Kidney epithelial cell (primary cell): ENCODE measurements at places on chromosomes 7 and 10.

GRCh38 chr7:152435384-152436110 is at the start of gene KMT2C:
TSS of gene KMT2C (minus strand) at chr7:152436003. CDS start at chr7:152435786, 217 bp downstream.
- no peak for DNase-seq

DNA sequence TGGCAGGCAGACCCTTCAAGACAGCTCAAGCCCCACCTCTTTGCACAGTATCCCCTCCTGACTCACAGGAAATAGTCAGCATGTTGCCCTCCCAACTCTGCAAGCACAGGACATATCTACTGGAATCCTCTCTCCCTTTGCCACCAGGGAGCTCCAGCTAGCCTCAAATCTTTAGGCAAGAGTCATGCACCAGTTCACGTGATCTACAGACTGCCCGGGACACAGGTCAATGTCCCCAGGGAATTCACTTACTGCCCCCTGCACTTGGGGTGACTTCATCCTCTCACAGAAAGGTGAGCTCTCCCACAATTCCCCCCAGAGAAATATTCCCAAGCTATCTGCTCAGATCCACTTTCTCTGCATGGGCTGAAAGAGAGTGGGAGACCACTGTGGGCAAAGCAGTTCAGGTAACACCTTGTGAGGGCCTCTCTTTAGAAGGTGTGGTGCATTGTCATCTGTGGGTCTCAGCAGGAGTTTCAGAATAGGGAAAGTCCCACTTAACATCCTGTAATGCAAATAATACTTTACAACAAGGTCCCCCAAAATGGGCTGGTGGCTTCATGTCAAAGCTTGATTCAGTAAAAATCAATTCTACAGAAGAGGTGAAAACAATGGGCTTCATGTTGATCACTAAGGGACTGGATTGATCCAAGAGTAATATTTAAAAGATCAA is 129.9 kb downstream of the NOC3L start:
- no peak for DNase-seq

DNA sequence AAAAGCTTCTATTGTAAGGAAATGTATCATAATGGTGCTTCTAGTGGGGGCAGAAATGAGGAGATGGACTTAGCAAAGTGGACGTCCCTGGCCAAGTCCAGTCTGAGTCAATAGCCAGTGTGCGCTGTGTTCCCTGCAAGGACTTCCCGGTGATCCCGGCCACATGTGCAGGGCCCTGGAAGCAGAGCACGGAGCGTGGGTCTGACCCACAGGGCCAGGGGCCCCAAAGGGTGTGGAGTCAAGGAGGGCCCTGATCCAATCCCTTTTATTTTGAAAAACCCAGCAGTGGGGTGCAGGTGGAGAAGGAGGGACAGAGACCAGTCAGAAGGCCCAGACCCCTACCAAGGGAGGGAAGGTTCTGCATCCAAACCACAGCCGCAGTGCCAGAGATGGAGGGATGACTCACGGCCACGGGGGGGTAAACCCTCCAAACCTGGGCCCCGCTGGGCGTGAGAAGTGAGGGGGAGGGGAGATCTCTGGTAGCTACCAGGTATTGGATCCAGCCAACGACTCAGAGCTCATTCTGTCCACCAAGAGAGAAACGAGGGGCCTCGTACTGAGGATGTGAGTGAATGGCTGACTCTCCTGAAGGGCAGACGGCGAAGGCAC is 57.2 kb upstream of the VIPR2 start:
- DNase-seq, result no peak

- DNase-seq, result no peak
Observed at GRCh38 chr7:47763063-47763974, 181.4 kb upstream of the TNS3 start.

- DNase-seq, result no peak
Observed at GRCh38 chr7:155874010-155874409, 61.7 kb upstream of the SHH start.

DNA sequence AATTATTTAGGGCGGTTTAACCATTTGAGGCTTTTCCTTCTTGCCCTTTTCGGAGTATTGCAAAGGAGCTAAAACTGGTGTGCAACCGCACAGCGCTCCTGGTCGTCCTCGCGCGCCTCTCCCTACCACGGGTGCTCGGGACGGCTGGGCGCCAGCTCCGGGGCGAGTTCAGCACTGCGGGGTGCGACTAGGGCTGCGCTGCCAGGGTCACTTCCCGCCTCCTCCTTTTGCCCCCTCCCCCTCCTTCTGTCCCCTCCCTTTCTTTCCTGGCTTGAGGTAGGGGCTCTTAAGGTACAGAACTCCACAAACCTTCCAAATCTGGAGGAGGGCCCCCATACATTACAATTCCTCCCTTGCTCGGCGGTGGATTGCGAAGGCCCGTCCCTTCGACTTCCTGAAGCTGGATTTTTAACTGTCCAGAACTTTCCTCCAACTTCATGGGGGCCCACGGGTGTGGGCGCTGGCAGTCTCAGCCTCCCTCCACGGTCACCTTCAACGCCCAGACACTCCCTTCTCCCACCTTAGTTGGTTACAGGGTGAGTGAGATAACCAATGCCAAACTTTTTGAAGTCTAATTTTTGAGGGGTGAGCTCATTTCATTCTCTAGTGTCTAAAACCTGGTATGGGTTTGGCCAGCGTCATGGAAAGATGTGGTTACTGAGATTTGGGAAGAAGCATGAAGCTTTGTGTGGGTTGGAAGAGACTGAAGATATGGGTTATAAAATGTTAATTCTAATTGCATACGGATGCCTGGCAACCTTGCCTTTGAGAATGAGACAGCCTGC is 3.1 kb downstream of the FZD1 start:
- DNase-seq, result no peak

DNA sequence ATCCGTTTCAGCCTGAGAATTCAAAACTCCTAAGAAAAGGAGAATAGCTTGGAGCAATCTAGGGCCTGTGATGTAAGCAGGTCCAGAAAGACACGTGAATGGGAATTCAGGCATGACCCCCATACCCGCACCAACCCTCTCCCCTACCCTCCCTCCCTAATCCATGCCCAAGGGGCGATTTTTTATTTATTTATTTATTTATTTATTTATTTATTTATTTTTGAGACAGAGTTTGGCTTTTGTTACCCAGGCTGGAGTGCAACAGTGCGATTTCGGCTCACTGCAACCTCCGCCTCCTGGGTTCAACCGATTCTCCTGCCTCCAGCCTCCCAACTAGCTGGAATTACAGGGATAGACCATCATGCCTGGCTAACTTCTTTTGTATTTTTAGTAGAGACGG is 16.6 kb upstream of the EIF4H start:
- no peak for DNase-seq

- no peak for DNase-seq
Observed at GRCh38 chr10:121597504-121598262, 561 bp downstream of the FGFR2 start.

- DNase-seq, result no peak
Observed at GRCh38 chr10:78774614-78774998, 294.2 kb upstream of the ZMIZ1 start.

- no peak for DNase-seq
Observed at GRCh38 chr7:103420857-103421384, 25.1 kb downstream of the SLC26A5 start.

DNA sequence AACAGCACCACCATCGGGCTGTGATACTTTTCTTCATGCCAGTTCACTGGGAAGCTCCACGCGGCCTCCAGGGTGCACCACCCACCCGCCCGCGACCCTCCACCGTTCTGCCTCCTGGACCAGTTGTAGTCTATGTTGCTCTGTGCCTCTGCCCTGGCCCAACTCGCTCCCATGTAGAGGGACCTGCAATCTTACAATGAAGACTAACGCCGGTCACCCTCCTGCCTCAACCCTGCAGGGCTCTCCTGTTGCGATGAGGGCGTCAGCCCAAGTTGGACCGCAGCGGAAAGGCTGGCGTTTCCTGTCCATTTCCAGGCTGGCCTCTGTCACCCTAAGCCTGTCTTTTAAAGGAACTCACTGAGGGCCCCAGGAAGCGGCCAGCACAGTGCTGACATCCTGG is 34.9 kb downstream of the IL15RA start:
- no peak for DNase-seq

- no peak for DNase-seq
Observed at GRCh38 chr7:32868116-32868515, 23.4 kb downstream of the KBTBD2 start.

DNA sequence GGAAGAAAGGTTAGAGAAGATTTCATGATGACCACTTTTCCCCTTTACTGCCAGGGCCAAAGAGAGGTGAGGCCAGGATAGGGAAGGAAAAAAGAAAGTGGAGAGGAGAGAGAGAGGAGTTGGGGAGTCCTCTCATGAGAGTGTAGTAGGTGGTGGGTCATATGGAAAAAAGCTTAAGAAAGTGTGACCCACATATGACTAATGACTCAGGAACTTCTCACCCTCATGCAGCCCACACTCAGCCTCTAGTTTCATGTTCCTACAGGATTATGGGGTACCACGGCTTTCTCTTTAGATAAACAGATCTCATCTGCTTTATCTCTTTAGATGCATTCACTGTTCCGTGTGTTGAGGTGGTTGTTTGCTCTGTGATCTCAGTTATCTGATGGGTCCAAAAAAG is 462.5 kb upstream of the IGFBP3 start:
- DNase-seq, result peak; percentile 12

DNA sequence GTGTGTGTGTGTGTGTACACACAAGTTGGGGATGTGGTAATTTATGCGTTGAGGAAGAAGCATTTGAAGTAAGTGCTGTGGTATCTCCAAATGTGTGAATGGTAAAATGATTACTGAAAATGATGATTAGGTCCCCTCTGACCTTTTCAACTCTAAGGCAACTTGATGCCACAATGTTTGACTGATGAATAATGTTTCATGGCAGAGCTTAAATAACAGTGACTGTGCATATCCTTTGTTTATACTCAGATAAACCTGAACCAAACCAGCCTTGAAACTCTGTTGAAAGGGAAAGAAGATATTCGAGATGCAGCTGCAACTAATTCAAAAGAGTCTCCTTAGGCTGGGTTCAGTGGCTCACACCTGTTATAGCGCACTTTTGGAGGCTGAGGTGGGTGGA is 64.8 kb upstream of the YAE1 start:
- no peak for DNase-seq

DNA sequence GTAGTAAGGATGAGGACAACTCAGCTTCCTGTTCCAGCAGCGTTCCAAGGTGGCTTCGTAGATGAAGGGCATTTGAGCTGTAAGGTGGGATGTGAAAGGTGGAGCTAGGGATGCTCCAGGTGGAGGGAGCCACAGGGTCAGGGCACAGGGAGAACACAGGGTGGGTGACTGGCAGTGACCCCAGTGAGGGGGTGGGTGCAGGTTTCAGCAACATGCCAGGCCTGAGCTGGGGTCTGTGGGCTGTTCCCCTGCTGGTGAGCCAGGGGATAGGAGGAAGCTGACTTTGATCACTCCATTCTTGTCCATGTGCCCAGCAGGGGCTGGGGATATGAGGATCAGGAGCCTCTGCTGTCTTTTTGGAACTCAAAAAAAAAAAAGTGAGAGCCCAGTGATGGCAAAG is 33.2 kb downstream of the CDH23 start:
- DNase-seq, result no peak

- DNase-seq, result no peak
Observed at GRCh38 chr10:49508654-49509053, 30.3 kb downstream of the ERCC6 start.

DNA sequence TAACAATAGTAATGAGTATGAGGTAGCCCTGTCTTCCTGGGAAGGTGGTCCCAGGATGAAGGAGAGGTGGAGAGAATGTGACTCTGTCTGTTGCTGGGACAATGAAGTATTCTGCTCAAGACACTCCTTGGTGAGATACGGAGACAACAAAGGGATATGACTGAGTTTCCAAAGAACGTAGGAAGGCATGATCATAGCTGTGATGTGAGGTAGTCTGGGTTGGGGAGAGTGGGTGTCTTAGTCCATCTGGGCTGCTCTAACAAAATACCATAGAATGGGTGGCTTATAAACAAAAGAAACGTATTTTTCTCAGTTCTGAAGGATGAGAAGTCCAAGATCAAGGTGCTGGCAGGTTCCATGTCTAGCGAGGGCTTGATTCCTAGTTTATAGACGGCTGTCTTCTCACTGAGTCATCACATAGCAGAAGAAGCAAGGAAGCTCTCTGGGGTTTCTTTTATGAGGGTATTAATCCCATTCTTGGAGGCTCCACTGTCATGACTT is 84.9 kb upstream of the RHOBTB1 start:
- DNase-seq, result peak; percentile 75

DNA sequence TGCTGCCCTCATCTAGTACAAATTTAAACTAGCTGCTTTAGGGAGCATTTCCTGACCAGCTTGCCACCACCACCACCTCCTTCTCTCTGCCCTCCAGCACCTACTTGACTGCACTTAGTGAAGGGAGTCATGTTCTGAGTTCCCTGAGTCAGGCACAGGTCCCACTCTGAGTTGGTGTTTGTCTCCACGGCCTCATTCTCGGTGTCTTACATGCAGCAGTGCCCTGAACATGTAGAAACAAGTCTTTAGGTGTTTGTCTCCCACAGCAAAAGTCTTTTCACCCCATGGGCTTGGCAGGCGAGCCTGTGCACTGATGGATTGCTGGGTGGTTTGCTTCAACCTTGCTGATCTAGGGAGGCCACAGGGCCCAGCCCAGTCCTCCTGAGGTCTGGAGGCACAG is 16.9 kb downstream of the TSPAN14 start:
- no peak for DNase-seq

- no peak for DNase-seq
Observed at GRCh38 chr7:36064676-36065075, 88.4 kb upstream of the EEPD1 start.

DNA sequence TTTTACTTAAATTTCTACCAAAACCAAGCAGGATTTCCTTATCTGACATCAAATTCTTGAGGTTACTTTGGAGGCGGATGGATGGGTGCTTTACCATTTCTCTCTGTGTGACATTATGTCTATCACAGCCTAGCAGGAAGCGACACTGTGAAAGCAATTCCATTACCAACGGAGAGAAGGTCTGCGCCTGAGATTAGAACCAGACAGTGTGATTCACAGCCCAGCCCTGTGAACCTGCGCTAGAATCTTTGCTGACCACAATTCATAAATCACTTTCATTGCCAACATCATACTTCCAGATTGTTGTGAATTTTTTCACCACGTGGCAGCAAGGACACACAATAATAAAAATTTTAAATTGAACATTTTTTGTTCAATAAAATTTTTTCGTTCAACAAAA is 126.5 kb downstream of the CUBN start:
- no peak for DNase-seq

GRCh38 chr10:97217299-97217698 is 31.5 kb upstream of the SLIT1 start:
- no peak for DNase-seq
